ENCODE measurements at places on chromosomes 5 and 9.

DNA sequence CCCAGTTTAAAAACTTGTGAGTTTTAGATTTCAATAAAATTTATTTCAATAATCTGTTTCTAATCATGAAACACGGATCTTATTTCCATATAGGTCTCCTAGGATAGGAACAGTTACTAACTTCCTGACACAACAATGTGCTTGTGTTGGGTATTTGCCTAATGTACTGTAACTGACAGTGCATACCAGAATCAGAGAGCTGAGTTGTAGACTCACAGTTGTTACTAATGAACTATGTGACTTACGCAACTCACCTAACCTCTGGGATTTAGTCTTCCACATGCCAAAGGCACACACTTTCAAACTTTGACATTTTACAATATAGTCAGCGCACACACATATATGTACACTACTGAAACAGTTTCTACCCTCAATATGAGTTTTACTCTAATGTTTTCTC is 77.7 kb downstream of the HOMER1 start:
- DNase-seq, result no peak

DNA sequence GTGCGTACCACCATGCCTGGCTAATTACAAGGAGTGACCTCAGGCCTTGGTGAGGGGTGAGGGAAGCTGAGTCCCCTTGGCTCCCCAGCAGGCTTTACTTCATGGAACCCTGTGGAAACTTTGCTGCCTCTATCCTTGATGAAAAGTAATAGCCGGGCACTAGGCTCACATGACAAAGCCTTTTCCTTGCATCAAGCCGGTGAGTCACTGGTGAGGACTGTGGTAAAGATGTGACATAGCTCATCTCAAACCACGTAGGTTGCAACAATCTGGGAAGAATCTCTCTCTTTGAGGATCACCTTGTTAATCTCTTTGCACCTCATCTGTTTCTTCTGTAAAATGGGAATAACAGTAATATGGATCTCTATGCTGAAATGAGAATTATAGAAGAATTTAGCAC is 116.3 kb upstream of the SLC25A48 start:
- DNase-seq, result no peak

DNA sequence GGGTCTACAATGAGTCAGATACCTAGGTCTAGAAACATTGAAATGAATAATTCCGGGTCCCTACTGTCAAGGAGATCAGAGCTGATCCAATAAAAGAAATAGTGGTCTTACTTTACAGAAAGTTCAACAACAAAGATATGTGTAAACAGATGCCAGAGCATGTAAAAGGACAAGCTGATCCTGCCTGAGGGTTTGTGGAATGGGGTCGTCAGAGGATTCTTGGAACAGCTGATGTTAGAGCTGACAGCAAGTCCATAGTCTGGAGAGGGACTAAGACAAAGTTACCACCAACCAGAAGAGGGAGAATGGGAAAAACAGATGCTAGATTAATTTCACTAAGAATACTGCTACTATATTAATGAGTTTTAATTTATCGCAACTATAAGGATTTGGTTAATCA is 71.5 kb downstream of the FREM1 start:
- no peak for DNase-seq

GRCh38 chr5:43567967-43568366 is 11.1 kb upstream of the PAIP1 start:
- no peak for DNase-seq

DNA sequence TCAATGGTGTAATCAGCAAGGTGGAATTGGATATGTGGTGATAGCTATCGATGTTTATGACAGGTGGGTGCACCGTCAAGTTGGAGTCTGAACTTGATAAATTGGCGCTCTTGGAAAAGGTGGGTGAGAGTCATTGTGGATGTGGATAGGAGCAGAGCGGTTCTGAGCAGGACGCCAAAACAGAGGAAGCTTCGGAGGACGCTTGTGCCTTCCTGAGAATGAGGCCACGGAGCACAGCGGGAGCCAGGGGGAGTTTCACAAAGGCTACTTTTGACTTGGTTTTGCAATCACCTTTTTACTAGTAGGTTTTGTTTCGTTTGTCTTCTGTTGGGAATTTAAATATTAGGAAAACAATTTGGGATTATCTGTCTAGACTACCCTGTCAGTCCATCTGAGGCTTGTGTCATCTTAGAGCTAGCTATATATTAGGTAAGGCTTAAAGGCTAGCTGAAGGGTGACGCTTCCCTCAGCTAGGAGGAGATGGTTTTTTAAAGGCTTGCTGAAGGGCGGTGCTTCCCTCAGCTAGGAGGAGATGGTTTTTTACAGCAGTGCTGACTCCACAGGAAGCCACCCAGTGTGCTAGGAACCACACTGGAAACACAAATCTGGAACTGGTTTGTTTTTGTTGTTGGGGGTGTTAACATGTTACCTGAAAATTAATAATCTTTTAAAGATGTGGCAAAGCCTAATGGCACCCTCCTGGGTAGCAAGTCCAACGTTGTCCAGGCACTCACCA is 142.4 kb upstream of the IRX4 start:
- DNase-seq, result no peak

DNA sequence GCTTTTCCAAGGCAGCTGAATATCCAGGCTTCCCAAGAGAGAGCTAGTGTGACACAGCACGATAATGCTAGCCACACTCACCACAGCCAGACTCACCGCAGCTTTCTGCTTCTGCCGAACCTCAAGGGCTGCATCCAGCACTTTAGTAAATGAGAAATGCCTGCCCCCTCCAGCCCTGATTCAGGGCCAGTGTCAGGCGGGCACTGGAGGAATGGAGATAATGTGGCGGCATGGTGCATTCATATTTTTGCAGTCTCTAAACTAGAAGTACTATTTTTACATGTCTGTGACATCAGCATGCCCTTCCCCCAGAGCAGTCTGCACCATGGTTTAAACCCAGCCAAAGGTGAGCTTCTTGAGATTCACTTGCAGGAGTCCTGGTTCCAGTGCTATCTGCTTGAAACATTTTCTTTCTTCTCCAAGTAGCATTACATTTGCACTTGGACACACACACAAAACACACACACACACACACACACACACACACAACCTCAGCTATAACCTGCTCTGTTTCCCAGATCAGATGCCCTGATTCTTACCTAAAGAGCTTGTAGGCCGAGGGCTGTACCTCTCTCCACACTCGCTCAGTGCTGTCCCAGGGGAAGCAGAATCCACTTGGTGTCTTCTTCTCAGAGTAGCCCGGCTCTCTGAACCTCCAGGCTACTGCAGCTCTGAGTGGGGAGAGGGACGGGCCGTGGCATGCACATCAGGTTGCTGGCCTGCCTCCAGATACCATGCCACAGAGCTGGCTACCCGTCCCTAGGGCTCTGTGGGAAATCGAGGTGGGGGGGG is at the start of gene FGF1:
TSS of gene FGF1 (minus strand) at position 673 of the 792 bp plus-strand sequence. CDS start 71,963 bp downstream, outside the sequence.
- DNase-seq, result no peak

- no peak for DNase-seq
Observed at GRCh38 chr5:170913573-170913972, 51.8 kb downstream of the RANBP17 start.

GRCh38 chr5:31333475-31333874 is 140.0 kb downstream of the CDH6 start:
- no peak for DNase-seq

DNA sequence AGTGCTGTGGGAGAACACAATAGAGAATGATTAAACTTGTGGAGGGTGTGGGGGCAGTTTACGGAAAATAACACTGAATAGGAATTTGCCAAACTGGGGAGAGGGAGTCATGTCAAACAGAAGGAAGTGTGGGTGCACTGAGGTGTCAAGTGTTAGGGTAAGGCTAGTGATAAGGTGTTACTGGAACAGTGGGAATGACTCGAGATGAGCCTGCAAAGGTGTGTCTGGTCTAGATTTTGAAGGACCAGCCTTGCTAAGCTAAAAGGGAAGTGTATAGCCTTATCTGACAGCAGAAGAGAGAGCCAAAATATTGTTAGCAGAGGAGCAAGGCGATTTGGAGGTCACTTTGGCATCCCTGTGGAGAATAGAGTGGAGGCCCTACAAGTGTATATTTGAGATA is 4.2 kb downstream of the CNOT6 start:
- DNase-seq, result no peak

DNA sequence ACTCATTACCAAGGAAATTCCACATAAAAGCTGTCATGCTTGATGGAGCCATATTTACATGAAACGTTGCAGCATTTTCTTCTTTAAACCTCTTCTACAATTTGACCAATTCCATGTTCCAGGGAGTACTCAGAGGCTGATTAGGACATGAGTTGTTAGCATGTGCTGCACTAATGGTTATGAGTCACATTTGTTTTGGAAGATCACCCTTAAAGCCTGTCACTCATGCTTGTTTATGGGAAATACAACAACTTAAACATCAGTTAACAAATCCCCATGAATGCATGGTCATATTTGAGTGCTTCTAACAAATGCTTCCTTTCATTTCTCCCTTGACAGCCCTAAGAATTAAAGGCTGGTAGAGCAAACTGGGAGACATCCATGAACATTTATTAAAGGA is 156.1 kb downstream of the GHR start:
- no peak for DNase-seq

GRCh38 chr9:135139366-135139959 is 52.0 kb downstream of the OLFM1 start:
- DNase-seq, result no peak

DNA sequence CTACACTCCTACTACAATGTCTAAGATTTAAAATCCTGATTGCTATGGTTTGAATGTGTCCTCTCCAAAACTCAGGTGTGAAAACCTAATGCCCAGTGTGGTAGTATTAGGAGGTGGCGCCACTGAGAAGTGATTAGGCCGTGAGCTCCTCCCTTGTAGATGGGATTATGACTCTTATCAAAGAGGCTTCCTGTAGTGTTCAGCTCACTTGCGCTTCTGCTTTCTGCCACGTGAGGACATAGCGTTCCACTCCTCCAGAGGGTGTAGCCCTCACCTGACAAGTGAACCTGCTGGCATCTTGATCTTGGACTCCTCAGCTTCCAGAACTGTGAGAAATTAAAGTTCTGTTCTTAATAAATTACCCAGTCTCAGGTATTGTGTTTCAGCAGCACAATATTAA is 33.0 kb upstream of the WHRN start:
- peak; percentile 6 for DNase-seq

DNA sequence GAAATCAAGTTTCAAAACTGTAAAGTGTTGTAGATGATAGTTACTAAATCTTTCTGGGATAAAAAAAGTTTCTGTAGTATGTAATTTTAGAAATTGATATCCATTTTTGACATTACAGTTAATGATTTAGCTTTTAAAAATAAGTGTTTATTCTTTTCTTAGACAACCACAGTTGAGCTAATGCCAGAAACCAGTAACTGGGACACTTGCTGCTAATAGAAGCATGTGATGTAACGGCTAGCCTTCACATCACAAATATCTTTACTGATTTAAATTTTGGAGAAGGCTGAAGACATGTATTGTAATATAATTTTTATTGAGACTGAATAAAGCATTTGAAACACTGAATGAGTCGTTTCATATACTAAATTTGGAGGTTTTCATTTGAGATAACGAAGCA is 18.8 kb downstream of the CSNK1G3 start:
- no peak for DNase-seq

DNA sequence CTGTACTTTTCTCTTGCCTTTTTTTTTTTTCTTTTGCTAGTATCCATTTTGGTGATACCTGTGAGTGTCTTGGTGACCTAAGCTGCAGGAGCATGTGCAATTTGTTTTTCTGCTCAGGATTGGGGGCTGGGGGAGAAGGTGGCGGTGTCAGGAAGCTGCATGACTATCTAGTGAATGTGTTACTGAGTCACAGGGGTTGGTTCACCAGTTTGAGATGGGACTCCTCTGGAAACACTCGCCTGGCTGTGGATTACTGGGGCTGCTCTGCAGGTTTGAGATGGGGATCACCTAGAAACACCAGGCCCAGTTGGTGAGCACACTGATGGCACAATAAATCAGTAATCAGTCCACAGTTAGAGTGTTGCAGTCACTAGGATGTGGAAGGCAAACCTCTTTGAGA is 447.9 kb downstream of the SPATA31D1 start:
- no peak for DNase-seq

GRCh38 chr9:99978221-99978620 is 71.8 kb downstream of the STX17 start:
- no peak for DNase-seq

DNA sequence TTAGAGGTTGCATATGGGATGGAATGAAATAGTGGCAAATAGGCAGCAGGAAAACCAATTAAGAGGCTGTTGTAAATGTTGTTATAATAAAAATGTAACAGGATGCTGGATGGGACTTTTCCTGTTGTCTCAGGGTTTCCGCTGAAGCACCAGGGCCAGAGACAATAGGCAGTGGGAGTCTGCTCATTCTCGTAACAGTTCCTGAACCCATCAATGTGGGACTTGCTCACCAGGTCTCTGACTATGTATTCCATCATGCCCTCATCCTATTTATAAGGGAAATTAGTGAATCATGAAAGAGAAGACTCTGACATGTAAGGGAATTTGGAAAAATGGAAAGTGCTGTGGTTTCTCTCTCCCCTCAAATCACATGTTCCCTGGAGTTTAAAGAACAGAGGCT is 23.5 kb upstream of the SSBP2 start:
- DNase-seq, result no peak

DNA sequence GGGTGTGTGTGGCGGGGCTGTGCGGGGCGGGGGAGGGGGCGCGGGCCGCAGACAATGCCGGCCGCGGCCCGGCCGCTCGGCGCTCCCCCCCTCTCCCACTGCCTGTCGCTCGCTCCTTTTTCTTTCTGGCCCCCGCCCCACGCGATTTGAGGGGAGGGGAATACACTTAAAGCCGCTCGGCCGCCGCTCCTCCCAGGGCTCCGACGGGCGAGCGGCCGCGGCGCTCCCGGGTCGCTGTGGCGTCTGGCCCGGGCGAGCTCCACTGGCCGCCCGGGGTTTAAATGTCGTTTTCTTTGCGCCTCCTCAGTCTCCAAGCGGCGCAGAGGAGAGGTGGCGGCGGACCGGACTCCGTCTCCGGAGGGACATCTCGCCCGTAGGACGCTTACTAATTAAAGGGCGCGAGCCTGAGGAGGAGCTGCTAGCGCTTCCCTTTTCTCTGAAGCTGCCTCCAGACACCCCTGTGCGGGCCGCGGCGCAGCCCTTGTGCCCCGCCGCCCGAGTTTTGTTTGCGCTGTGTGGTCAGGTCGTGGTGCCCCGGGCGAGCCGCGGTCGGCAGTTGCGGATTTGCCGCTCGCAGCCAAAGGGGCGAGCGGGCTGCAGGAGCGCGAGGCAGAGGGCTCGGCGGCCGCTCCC is 1.4 kb downstream of the ZSWIM6 start:
- no peak for DNase-seq

DNA sequence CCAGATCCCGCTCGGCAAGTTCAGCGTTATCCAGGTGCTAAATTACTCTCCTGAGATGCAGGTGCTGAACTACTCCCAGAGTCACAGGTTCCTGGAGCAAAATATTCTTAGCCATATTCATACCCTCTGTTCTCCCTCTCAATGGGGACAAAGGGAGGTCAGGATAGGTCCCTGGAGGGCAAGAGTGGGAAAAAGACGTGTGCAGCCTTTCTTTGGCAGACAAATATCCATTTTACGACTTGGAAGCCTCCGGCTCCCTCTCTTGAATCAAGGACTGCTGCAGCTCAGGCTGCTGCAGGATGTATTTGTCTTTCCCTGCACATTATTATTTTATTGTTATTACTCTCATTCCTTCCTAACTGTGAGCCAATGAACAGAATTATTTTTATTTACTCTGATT is 590.2 kb downstream of the NR2F1-AS1 start:
- no peak for DNase-seq
